ENCODE measurements at places on chromosomes 5 and 9.

DNA sequence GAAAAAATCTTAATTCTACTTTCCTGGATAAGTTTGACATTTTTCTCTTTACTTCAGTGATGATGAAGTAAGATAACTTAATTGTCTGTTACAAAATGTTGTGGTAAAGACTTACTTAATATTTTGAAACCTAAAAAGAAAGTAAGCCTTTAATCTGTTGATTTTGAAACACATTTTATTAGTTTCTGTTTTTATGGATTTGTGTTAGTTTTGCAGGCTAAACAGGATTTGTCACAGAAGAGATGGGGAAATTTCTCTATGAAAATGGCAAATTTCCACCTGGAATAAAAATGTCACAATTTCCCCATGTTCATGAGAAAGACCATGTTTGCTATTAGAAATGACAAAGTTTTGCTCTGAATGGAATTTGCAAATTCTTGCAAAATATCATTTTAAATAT lies 237.1 kb downstream of the RFX3 start:
- no peak for DNase-seq

GRCh38 chr5:172887692-172888091 lies 53.6 kb downstream of the ERGIC1 start:
- DNase-seq = no peak

GRCh38 chr9:88307136-88307535 lies 81.1 kb upstream of the SPIN1 start:
- DNase-seq = no peak

DNA sequence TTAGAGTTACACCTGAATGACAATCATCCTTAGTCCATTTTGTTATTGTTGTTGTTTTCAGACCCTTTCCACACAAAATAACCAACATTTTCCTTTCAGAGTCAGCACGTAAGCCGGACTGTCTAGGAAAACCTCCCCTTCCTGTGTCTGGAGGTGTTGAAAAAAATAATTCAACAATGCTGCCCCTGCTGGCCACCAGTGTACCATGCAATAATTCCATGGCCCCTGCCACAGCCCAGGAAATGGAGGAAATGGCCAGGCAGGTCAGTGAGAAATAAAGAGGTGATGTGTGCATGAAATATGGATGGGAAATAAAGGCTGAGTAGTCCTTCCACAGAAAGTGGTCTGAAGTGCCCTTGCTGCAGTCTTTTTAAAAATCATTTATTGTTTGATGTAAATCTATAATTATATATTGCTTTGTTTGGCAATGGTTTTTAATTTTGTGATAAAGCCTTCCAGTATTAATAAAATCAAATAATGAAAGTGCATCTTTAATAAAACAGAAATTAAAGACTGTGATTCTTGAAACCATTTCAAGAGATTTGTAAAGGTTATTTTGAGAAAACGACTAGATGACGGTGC lies 152.8 kb upstream of the PAPPA start:
- DNase-seq = no peak

- no peak for DNase-seq
These were observed 177.6 kb upstream of the MVB12B start for GRCh38 chr9:126148994-126149393.

GRCh38 chr5:133527311-133527710 lies 85.0 kb downstream of the FSTL4 start:
- DNase-seq = no peak

DNA sequence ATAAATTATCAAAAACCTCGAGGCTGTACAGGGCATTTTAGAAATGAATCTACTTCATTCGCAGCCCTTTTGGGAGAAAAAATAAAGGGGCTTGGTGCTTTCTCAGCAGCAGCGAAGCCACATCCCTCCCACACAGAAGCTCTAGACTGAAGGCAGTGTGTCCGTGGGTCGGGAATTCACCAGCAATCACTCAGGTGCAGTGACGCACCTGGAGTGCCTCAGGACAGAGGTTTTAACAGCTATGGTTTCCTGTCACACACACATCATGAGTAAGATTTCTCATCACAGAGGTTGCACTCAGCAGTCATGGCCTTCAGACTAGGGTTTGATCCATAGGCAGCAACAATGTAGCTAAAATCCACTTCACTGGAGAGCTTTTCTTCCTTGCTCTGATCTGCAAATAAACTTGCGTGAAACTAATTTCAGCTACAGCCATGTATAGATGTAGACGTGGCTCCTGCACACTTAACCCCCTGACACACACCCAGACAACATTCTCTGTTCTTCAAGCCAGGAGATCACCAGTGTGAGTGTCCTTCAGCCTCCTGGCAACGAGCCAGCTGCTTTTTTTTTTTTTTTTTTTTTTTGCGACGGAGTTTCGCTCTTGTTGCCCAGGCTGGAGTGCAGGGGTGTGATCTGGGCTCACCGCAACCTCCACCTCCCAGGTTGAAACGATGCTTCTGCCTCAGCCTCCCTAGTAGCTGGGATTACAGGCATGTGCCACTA lies 34.8 kb downstream of the DYNC2I2 start:
- no peak for DNase-seq

DNA sequence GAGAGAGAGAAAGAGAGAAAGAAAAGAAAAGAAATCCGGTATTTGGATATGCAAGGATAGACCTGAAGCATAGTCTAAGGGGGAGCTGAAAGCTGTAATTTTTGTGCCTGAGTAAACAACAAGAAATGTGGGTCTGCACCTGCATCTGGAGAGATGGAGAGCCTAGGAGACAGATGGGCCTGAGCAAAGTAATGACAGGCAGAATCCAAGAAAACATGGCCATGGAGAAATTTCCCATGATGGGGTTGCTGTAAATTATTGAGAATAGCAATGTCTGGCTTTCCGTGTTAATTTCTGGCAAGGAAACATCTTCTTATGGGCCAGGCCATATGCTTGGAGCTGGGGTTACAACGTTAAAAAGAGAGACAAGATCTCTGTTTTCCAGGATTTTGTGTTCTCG lies 40.2 kb downstream of the YIPF5 start:
- DNase-seq = no peak

DNA sequence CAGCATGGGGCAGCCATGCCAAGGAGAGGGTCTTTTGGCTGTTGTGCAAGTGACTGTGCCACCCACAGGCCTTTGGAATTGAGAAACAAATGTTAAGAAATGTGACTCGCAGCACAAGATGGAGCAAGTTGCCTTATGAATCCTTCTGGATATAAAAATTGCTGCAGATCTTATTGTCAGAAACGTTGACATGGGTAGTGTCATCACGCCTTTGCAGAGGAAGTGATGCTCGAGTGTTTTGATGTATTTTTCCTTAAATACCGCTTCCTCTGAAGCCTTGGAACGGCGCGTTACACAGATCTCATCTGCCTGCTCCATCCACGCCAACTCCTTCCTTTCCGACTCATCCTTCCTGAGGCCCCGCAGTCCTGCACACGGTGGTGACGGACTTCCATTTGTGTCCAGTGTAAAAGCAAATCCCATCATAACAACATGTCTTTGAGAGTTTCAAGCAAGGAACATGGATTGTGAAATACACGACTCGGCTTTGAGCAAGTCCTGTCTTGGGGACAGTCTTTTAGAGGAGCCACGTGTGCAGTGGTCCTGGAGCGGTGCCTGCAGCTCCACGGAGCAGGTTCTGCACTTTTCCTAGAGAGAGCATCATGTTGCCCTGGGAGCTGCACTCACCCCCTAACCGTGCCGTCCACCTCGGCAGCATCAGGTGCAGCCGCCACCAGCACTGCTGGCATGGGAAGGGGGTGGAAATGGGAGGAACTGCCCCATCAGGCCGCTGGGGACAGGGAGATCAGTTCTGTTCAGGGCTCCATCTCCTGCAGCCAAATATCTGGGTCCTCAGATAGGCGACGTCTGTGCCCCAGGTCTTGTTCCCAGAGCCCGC lies 15.1 kb downstream of the ROPN1L start:
- DNase-seq = no peak

DNA sequence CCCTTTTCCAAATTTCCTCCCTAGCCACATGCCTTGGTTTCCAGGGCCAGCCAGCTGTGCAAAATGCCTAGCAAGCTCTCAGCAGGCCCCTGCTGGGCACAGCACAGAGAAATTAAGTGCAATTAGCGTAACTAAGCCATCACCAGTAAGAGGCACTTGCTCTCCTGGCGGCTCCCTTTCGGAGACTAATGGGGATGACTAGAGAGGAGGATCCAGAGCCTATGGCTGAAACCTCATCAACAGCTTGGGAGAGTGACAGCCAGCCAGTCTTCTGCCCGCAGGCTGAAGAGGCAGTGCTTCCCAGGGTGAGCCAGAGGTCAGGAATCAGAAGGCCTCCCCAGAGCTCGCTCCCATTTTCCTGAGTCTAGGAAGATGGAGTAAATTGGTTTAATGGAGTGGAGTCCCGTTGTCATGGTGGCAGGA lies 108.4 kb downstream of the KCNIP1 start:
- no peak for DNase-seq

DNA sequence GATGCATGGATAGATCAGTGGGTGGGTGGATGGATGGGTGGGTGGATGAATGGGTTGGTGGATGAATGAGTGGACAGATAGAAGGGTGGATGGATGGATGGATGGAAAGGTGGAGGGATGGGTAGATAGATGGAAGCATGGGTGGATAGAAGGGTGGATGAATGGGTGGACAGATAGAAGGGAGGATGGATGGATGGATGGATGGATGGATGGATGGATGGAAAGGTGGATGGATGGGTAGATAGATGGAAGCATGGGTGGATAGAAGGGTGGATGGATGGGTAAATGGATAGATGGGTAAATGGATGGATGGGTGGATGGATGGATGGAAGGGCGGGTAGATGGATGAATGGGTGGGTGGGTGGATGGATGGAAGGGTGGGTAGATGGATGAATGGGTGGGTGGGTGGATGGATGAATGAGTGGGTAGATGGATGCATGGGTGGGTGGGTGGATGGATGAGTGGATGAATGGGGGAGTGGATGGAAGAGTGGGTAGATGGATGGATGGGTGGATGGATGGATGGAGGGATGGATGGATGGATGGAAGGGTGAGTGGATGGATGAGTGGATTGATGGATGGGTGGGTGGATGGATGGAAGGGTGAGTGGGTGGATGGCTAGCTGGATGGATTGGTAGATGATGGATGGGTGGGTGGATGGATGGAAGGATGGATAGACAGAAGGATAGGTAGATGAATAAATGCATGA lies 87.7 kb upstream of the ASS1 start:
- DNase-seq = no peak

Measured in stimulated activated naive CD4-positive, alpha-beta T cell (primary cell).